Calu3 (cell line): ENCODE measurements at places on chromosomes 5 and 9.

GRCh38 chr5:66224274-66224673 is 80.2 kb downstream of the SREK1 start:
- DNase-seq = no peak
- H3K27me3 ChIP-seq = no peaks in the 10 kb centered on the region
- no peaks in the 10 kb centered on the region for H3K36me3 ChIP-seq
- H3K4me3 ChIP-seq = no peak overlapping the region

- no peaks in the 10 kb centered on the region for H3K36me3 ChIP-seq
- no peaks in the 10 kb centered on the region for H3K4me1 ChIP-seq
- DNase-seq = no peak
- H3K4me3 ChIP-seq = no peak overlapping the region
- H3K27ac ChIP-seq = no peak overlapping the region
These were observed 85.6 kb downstream of the CDH18 start for GRCh38 chr5:19902316-19902934.

- peaks cover 7% of the 10 kb centered on the region for H3K4me1 ChIP-seq
- H3K36me3 ChIP-seq = no peaks in the 10 kb centered on the region
- peak overlapping the region; percentile 48 for H3K27ac ChIP-seq
- no peak overlapping the region for H3K4me3 ChIP-seq
These were observed 188.4 kb downstream of the SLC12A2 start for GRCh38 chr5:128271859-128272464.

- H3K36me3 ChIP-seq = no peaks in the 10 kb centered on the region
- H3K27me3 ChIP-seq = no peaks in the 10 kb centered on the region
- H3K27ac ChIP-seq = no peak overlapping the region
- no peak overlapping the region for H3K4me3 ChIP-seq
- H3K4me1 ChIP-seq = no peaks in the 10 kb centered on the region
These were observed 403.0 kb downstream of the ARHGEF28 start for GRCh38 chr5:74028976-74029375.

DNA sequence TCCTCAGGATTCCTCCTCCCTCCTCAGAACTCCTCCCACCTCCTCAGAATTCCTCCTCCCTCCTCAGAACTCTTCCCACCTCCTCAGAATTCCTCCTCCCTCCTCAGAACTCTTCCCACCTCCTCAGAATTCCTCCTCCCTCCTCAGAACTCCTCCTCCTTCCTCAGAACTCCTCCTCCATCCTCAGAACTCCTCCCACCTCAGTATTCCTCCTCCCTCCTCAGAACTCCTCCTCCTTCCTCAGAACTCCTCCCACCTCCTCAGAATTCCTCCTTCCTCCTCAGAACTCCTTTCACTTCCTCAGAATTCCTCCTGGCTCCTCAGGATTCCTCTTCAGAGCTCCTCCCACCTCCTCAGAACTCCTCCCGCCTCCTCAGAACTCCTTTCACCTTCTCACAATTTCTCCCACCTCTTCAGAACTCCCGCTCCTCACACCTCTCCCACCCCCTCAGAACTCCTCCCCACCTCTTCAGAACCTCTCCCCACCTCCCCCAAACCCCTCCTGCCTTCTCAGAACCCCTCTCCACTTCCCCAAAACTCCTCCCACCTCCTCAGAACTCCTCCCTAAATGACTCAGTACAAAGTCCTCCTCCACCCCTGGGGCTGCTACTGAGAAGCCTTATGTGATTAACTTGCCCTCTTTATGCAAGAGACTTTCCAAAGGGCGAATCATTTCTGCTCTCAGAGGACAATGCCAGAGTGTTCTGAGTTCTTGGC is 23.2 kb downstream of the SLC46A2 start:
- H3K36me3 ChIP-seq = no peaks in the 10 kb centered on the region
- H3K4me3 ChIP-seq = no peak overlapping the region
- no peaks in the 10 kb centered on the region for H3K4me1 ChIP-seq
- H3K27me3 ChIP-seq = no peaks in the 10 kb centered on the region
- DNase-seq = no peak
